ENCODE measurements at places on chromosomes 3 and 15.

DNA sequence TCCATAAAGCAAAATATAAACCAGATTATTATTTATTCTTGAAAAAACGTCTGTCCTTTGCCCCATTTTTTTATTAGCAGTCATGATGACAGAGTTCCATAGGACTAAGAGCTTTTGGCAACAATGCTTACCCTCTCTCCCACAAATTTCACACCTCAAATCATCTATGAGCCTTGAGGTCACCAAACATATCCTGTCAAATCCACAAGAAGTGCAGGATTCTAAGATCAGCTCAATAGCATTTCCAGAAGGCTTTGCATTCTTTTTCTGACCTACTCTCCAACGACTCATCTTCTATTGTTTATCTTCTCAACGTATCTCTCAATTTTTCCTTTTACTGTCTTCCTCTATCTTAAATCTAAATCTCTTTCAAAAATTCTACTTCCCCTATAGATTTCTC lies 619.1 kb upstream of the BCHE start:
- no peak for DNase-seq
- H3K4me3 ChIP-seq, result no peak overlapping the region
- no peaks in the 10 kb centered on the region for H3K36me3 ChIP-seq

GRCh38 chr15:51969728-51970127 lies 1.9 kb downstream of the LEO1 start:
- H3K4me3 ChIP-seq, result no peak overlapping the region
- no peak for DNase-seq
- peaks cover 19% of the 10 kb centered on the region for H3K4me1 ChIP-seq
- H3K27ac ChIP-seq, result no peak overlapping the region

DNA sequence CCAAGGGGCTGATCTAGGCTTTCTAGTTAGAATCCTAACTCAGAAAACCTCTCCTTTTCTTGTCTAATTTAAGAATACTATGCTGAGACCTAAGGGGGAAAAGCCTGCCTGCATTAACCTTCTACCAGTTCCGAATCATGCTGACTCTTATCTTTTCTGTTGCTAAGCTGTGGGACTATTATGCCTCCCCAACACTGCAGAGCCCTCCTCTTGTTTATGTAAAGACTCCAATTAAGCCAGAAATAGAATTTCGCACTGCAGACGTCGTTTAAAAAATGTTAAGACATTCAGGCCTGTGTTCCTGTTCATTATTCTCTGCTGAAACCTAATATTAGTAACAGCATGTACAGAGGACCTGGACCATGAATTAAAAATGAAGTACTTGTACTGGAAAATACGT lies 310.6 kb upstream of the ATP11B start:
- no peaks in the 10 kb centered on the region for H3K36me3 ChIP-seq
- H3K4me3 ChIP-seq, result no peak overlapping the region
- no peak for DNase-seq

GRCh38 chr3:136249593-136249992 lies 547 bp upstream of the PCCB start:
- peaks cover 21% of the 10 kb centered on the region for H3K4me1 ChIP-seq
- H3K36me3 ChIP-seq, result peaks cover 3% of the 10 kb centered on the region
- H3K27ac ChIP-seq, result peak overlapping the region; percentile 98
- peak overlapping the region; percentile 93 for H3K4me3 ChIP-seq
- no peak for DNase-seq

DNA sequence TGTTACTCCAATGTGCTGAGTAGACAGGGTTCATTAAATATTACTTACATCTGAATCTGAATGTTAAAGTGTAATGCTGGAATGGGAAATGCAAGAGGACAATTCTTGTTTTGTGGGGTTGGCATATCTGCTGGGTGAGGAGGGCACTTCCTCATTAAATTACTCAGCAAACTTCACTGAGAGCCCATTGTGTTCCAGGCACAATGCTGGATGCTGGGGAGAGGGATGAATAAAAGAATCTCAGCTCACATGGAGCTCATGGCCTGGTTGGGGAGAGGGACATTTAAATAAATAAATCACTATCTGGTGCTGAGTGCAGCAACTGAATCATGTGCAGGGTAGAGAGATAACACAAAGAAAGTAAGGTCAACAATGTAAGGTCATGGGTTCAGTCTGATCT lies 199.2 kb upstream of the CFAP20DC start:
- peaks cover 7% of the 10 kb centered on the region for H3K4me1 ChIP-seq
- H3K4me3 ChIP-seq, result no peak overlapping the region
- H3K27me3 ChIP-seq, result no peaks in the 10 kb centered on the region

DNA sequence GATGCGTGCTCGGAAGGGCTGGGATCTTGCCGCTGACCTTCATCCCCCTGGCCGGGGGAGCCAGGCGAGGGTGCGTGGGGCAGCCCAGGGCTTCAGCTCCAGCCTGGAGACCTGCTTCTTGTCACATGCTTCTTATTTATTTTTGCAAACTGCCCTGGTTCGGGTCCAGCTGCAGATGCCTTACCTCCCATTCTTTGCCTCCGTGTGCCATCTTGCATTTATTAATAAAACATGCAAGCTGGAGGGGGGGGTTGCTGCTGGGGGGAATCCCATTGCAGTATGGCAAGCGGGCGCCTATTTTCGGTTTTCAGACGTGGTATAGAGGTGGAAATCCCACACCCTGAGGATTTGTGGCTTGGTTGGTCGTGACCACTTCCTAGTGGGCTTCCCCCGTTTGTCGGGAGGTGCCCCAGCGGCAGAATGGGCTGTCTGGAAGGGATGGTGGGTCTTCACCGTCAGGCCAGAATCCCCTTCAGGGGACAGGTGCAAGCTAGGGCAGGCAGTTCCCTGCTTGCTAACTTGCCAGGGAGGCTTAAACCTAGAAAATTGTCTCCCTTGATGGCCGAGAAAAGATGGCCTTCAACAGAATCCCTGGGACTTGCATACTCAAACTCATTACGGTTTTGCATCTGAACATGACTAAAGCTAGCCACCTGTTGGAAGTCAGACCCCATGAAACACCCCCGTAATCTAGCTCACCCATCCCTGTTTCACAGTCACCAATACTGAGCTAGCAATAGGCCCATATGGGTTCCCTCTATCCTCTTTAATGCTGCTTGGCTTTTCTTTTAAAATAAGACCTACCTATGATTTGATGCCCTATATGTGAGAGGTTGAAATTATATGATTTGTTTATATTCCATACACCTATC lies 569 bp downstream of the TMEM266 start:
- H3K36me3 ChIP-seq, result no peaks in the 10 kb centered on the region
- peak overlapping the region; percentile 42 for H3K27ac ChIP-seq
- H3K4me3 ChIP-seq, result peak overlapping the region; percentile 85
- peaks cover 38% of the 10 kb centered on the region for H3K4me1 ChIP-seq
- peaks cover 42% of the 10 kb centered on the region for H3K27me3 ChIP-seq

- H3K27me3 ChIP-seq, result no peaks in the 10 kb centered on the region
- H3K4me1 ChIP-seq, result no peaks in the 10 kb centered on the region
- H3K36me3 ChIP-seq, result no peaks in the 10 kb centered on the region
- no peak overlapping the region for H3K27ac ChIP-seq
Observed at GRCh38 chr3:176904506-176904905, 292.8 kb downstream of the TBL1XR1 start.

- peaks cover 71% of the 10 kb centered on the region for H3K4me1 ChIP-seq
- H3K36me3 ChIP-seq, result peaks cover 28% of the 10 kb centered on the region
- H3K27me3 ChIP-seq, result no peaks in the 10 kb centered on the region
- peak overlapping the region; percentile 86 for H3K4me3 ChIP-seq
- DNase-seq, result no peak
Observed at GRCh38 chr3:12994357-12994606, 78.9 kb downstream of the IQSEC1 start.

GRCh38 chr15:67836134-67836455 lies 3.8 kb downstream of the RNU6-1 start:
- H3K27ac ChIP-seq, result peak overlapping the region; percentile 60
- H3K36me3 ChIP-seq, result peaks cover 4% of the 10 kb centered on the region

GRCh38 chr3:61450866-61451265 lies 110.5 kb upstream of the PTPRG start:
- H3K27me3 ChIP-seq, result peaks cover 4% of the 10 kb centered on the region
- H3K36me3 ChIP-seq, result no peaks in the 10 kb centered on the region
- no peak overlapping the region for H3K27ac ChIP-seq
- no peak overlapping the region for H3K4me3 ChIP-seq
- no peaks in the 10 kb centered on the region for H3K4me1 ChIP-seq
- DNase-seq, result no peak

DNA sequence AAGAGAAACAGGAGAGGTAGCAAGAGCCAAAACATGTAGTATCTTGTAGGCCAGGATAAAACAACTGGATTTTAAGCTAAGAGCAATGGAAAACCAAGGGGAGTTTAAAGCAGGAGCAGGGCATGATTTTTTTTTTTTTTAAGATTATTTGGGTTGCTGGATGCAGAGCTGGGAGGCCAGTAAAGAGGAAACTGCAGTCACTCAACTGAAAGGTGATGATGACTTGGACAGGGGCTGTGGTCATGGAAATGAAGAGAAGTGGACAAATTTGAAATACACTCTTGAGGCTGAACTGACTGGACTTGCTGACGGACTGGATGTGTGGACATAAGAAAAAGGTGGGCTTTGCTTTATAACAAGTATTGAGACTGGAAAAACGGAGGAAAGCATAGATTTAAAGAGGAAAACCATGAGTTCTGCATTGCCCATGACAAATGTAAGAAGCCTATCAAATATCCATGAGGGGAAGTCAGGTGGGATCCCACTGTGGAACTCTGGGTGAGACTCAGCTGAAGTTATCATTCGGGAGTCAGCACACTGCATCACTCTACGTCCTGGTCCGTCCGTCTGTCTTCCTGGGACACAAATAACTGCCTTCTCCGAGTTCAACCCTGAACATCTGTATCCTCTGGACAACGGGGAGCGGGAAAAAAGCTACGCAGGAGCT lies 688 bp downstream of the XPC start:
- no peak for DNase-seq
- H3K27me3 ChIP-seq, result no peaks in the 10 kb centered on the region
- H3K4me3 ChIP-seq, result peak overlapping the region; percentile 92
- H3K4me1 ChIP-seq, result peaks cover 35% of the 10 kb centered on the region
- peaks cover 4% of the 10 kb centered on the region for H3K36me3 ChIP-seq
- H3K27ac ChIP-seq, result peak overlapping the region; percentile 100

DNA sequence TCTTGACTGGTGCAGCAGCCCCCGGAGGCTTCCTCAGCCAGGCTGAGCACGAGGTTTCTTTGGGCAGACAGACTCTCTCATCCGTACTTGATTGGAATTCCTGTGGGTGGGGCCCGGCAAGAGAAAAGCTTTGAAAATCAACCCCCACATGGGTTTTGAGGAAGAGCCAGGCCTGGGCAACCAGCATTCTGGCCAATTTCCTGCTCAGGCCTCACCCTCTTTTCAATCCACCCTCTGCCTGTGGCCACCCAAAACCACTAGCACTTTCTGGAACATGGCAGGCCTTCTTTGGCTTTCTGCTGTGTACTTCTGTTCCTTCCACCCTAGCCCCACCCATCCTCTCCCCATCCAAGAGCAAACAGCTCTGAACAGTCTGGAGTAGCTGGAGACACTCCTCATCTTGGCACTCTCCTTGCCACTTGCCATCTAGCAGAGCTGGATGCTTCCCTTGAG lies 5.9 kb downstream of the MYO5C start:
- peaks cover 26% of the 10 kb centered on the region for H3K4me1 ChIP-seq
- H3K4me3 ChIP-seq, result no peak overlapping the region
- no peak for DNase-seq
- peaks cover 13% of the 10 kb centered on the region for H3K27me3 ChIP-seq
- H3K36me3 ChIP-seq, result no peaks in the 10 kb centered on the region

- H3K27me3 ChIP-seq, result no peaks in the 10 kb centered on the region
- H3K4me1 ChIP-seq, result peaks cover 78% of the 10 kb centered on the region
- peak; percentile 93 for DNase-seq
- H3K4me3 ChIP-seq, result peak overlapping the region; percentile 74
Observed at GRCh38 chr15:67080900-67081431, 15.6 kb downstream of the SMAD3 start.

DNA sequence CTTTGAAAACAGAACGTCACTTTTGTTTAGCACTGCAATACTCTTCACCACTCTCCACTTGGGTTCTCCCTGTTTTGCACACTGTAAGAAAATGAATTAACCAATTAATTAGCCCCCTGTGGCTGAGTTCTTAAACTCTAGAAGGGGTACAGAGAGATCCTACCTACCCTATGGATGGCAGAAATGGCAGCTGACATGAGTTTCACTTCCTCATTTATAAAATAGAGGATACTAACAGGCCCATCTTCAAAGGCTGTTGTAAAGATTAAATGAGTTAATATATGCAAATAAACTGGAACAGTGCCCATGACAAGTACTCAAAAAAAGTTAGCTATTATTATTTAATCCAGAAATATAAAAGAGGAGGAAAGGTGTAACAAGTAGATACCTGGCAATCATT lies 36.9 kb downstream of the SUCLG2 start:
- no peak overlapping the region for H3K4me3 ChIP-seq
- H3K4me1 ChIP-seq, result peaks cover 14% of the 10 kb centered on the region
- no peaks in the 10 kb centered on the region for H3K27me3 ChIP-seq
- H3K27ac ChIP-seq, result no peak overlapping the region
- peaks cover 35% of the 10 kb centered on the region for H3K36me3 ChIP-seq

DNA sequence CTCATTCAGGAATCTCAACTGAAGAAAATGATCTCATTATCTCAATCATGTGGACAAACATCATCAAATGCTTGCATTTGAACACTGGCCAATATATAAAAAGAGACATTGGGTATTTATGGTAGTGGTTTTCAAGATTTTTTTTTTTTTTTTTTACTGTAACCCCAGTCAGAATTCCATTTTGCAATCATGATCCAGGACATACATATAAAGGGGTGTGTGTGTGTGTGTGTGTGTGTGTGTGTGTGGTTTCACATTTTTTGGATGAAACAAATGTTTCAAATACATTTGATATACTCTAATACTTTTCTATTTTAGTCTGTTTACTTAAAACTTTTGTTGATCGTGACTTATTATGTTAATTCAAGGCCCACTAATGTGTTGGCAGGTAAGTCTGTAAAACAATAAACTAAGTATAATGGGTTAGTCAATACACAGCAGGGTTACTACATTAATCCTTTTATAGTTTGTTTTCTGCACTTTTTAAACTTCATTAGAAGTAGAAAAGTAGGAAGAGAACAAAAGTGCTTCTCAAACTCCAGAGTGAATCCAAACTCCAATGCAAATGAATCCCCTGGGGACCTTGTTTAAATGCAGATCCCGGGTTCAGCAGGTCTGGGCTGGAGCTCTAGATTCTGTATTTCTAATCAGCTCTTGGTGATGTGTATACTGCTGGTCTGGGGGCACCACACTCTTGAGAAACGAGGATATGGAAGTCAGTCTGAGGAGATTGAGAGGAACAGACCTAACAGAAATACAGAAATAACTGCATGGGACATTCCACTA lies 17.6 kb downstream of the THRB start:
- DNase-seq, result no peak
- H3K27me3 ChIP-seq, result no peaks in the 10 kb centered on the region
- H3K4me1 ChIP-seq, result peaks cover 8% of the 10 kb centered on the region
- H3K4me3 ChIP-seq, result no peak overlapping the region
- H3K36me3 ChIP-seq, result peaks cover 5% of the 10 kb centered on the region
- no peak overlapping the region for H3K27ac ChIP-seq

DNA sequence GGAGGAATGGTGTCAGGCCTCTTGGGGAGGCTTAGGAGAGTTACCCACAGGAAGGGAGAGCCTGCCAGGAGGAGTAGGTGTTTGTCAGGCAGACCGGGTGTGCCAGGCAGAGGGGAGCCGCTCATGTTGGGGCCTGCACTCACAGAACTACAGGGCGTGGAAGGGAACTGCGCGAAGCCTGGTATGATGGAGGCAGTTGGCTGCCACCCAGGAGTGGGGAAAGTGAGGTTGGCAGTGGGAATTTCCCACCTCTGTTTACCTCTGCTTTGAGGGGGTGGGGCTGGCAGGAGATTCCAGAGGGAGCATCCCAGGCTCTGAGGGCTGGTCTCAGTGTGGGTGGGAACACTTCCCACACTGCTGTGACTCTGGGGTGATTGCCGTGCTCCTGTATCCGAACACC lies 99.9 kb downstream of the SLCO3A1 start:
- H3K4me1 ChIP-seq, result peaks cover 3% of the 10 kb centered on the region
- DNase-seq, result no peak
- H3K27me3 ChIP-seq, result peaks cover 15% of the 10 kb centered on the region
- peak overlapping the region; percentile 52 for H3K27ac ChIP-seq
